ENCODE measurements at places on chromosomes 7 and 10.

- no peak for DNase-seq
Observed at GRCh38 chr10:133379801-133380666, 972 bp downstream of the PAOX start.

GRCh38 chr7:370259-370625 is 80.3 kb downstream of the FOXL3 start:
- DNase-seq: no peak

DNA sequence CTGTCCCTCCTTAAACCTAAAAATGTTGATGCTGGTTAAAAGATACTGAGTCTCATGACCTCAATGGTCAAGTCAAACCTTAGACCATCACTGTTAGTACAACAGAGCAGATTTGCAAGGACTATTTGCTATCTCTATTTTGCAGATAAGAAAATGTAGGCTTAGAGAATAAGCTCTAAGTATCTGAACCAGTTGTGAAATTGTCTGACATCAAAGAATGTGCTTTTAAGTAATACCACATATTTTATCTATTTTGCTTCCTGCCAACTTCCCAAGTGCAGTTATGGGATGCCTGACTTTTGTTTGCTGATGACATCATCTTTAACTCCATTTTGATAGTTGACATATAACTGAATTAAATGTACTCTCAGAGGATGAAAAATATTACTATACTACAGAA is 83.6 kb upstream of the TMEM106B start:
- DNase-seq: no peak

- no peak for DNase-seq
Observed at GRCh38 chr7:98870807-98871491, 1.1 kb upstream of the TMEM130 start.

DNA sequence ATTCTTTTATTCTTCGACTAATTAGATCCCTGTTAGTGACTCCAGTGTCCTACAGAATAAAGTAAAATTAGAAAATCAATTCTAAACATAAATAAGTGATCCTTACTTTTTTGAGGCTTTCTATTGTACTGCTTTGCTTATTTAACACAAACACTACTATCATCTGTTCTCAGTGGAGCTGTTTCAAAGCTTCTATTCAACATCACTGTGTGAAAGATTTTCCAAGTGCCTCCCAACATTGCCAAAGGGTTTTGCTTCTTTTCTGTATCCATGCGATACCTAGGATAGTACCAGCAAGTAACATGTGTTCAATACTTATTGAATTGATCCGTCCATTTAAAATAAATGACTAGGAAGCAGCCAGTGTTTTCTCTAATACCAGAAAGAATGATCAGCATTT is 125.7 kb downstream of the ARHGAP21 start:
- DNase-seq: no peak

DNA sequence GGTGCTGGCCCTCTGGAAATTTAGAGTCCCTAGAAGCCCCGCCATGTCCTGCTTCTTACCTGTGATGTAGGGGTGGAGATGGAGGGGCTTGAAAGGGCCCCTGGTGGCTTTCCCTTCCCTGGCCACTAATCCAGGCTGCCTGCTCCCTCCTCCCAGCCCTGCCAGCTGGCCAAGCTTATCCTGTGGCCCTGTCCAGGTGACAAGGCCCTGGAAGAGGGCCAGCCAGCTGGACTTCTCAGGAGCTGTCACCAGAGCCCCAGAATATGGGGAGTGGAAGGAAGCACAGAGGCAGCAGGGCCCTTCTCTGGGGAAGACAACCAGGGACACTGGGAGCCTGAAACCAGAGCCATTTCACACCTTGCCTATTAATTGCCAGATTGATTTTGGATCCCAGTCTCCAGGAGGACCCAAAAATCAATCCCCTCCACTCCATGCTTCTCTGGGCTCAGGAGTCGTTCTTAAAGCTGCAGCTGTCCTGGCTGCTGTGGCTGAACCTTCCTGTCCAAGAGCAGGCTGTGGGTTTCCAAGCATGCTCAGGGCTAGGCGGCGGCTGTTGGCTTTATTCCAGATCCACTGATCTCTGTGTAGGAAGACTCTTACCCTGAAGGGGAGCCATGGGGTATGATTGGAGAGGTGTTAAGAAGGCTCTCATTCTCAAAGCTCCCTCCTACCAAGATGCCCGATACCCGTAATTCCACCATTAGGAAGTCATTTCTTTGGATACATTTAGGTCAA is 52.6 kb upstream of the PCBD1 start:
- no peak for DNase-seq

GRCh38 chr10:72075376-72076115 is 12.8 kb downstream of the SPOCK2 start:
- DNase-seq: no peak

DNA sequence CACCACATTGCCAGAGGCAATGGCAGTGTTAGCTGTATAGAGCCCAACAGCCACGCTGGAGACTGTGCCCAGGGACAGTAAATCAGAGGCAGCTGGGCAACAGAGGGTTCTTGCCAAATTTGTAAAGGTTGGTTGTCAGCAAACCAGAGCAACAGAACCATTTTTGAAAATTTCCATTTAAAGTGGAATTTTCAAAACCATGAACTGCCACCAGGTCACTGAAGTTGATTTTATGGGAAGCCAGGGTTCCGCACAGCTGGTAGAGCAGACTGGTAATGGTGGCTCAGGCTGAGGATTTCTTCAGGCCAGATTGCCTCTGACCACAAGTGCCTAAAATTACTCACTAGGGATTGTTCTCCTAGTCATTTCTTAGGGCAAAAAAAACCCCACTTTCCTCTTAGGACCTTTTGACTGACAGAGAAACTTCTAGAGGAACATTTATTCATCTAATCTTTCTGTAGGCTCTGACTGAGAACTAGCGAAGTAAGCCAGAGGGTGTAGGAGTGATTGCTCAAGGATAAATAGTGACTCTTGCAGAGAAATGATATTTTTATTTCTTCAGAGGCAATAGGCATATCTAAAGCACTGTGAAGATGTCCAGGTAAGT is 342.4 kb downstream of the BBS9 start:
- DNase-seq: peak; percentile 6

GRCh38 chr10:118971876-118972275 is 57.6 kb upstream of the NANOS1 start:
- no peak for DNase-seq

DNA sequence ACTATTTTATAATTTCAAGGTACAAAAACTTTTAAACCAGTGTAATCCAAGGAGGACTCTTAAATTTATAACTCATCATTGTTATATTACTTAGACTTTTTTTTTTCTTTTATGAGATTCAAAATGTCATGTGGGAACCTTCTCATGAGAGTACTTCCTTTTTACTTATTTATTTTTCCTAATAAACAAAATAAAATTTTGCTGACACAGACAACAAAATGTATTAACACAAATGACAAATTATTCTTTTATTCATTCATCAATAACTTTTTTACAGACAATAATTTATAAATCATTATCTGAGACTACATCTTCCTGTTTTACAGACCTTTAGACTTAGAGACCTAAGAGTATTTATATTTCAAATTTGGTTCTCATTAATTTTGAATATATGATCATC is 706.2 kb downstream of the SUGCT start:
- DNase-seq: no peak

GRCh38 chr7:29619111-29619510 is 55.5 kb downstream of the PRR15 start:
- no peak for DNase-seq

GRCh38 chr7:87935384-87935706 is 1.3 kb downstream of the ADAM22 start:
- DNase-seq: no peak

DNA sequence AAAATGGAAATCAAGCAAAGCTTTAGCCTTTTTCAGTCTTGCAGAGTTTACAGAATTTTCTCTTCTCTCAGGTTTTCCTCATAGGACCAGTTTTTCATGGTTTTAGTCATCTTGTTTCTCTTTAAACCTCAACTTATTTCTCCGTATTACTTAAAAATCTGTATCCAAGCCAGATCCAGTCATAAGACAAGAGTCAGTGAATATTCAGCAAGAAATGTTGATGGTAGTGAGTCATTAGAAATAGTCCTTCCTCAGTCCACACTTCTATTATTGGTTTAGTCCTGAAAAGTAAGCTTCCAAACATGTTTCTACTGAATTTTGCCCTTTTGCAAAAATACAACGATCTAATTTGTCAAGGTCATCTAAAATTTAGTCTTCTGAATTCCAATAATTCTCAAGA is 107.0 kb downstream of the VIM start:
- DNase-seq: no peak

DNA sequence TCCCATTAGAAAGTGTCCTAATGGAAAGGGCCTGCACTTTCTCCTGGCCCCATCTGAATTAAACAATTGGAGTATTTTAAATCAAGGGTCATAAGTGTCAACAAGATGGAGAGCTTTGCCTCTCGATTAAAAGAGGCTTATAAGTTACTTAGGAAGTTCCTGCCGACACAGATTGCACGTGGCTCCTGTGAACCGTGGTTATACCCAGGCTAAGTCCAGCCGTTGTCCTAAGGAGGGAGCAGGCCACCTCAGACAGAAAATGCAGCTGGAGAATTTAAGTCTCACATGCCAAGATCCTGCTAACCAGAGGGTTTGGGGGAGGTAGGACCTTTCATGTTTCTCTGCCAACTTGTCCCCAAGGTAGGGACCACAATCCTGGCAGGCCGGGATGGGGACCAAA is 626.5 kb upstream of the GALNT17 start:
- DNase-seq: no peak

DNA sequence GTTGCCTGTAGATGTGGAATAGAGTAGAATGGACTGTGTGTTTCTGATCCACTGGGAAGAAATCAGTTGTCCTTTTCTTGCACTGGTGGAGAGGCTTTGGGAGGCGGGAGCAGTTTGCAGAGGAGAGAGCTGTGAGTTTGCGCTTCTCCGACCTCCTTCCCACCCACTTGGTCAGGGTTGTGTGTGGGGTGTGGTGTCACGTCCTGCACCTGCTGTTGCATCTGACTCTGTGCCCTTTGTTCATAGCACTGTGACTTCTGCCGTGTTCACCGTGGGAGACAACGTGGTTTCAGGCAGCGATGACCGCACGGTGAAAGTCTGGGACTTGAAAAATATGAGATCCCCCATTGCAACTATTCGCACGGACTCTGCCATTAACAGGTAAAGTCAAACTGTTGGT is 67.8 kb downstream of the WDR37 start:
- DNase-seq: no peak

- no peak for DNase-seq
Observed at GRCh38 chr7:38773430-38773829, 135.6 kb downstream of the VPS41 start.

DNA sequence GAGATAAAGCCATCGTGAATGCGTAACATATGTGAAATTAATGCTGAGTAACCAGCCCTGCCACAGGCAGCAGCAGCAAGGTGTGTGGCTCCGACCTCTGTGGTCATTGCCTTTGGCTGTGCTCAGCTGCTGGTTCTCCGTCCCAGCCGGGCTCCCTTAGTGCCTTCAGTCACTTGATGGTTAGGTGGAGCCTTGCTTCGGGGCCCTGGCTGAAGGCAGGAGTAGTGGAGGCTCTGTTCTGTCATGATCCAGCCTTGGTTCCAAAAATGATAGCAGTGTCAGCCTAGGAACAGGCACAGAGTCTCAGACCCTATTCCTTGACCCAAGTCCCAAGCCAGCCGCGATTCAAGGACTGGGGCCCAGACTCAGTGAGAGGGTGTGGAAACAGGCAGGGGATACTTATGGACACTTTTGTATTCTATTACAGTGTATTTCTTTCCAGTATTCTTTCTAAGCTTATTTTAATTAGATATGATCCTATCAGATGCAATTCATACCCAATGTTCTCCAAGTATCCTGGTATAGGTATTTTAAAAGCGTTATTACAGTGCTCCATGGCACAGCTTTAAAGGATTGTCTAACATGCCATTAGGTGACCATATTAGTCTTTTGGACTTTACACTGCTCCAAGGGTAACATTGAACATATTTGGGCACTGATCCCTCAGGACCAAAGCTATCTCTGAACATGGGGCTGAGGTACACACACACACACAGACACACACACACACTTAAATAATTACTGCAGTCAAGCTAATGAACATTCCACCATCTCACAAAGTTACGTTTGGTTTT is 9.0 kb downstream of the SCART1 start:
- DNase-seq: no peak

DNA sequence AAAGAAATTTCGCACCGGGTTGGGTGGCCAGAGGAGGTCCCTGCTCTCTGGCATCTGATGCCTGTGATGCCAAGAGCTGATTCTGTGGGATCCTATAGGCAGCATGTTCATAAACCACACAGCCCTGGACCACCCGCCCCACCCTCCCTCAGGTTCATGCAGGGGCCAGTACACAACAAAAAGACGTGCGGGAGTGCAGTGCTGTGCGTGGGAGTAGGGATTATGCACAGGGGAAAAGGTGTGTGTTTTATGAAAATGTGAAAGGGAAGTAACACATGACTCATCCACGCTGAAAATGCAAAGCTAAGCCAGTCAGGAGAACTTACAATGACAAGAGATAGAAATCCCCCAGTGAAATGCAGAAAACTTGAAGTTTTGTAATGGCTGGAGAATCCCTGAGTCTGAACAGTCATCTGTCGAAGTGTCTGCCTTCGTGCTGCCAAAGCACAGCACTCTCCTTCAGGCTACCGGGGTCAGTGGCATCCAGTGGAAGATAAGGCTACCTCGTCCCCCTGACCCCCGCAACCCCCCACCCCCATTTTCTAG is 1.1 kb downstream of the KIAA1217 start:
- DNase-seq: peak; percentile 81

DNA sequence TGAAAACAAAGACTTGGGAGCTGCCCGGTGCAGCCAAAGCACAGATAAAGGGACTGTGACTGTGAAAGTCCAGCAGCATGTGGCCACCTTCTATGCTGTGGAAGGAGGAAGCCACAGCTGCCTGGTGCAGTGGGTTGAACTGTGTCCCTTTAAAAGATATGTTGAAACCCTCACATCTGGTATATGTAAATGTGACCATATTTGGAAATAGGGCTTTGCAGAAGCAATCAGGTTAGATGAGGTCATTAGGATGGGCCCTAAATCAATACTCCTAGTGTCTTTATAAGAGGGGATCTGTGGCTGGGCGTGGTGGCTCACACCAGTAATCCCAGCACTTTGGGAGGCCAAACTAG is 136.9 kb downstream of the GLI3 start:
- DNase-seq: no peak

GRCh38 chr10:94292434-94293090 is 70.2 kb downstream of the NOC3L start:
- DNase-seq: no peak

DNA sequence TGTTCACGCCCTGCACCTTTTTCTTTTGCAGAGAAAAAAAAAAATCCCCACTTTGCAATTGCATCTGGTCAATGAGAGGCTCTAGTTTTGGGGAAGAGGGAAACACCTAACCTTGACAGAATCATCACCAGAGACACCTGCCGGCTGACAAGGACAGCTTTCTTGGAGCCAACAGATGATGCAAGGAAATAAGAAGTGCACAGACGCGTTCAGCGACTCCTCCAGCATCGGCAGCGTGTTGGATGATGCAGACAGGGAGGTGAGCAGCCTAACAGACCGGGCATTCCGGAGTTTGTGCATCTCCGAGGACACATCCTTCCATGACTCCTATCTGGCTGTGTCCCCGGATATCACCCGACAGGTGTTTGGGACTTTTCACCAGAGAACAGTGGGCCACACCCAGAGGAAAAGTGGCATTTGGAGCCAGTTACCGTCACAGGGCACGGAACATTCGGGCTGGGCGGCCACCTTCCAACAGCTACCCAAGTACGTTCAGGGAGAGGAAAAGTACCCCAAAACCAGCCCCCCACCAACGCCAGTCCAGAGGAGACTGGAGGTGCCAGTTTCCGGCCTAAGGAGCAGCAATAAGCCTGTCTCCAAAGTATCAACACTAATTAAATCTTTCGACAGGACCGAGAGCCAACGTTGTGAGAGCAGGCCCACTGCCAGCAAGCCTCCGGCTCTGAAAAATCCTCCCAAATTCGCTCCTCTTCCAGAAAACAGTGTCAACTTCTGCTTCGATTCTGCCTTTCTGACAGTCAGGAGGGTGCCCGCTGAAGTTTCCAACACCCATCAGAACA is 23.6 kb downstream of the C10orf71 start:
- DNase-seq: no peak
